ENCODE measurements at places on chromosomes 7 and 10. TPM values are rescaled to one million over a fixed set of nuclear protein-coding genes. Genes with fewer than 3 reads are reported as not detected.

VSTM4 gene
- total RNA-seq: 4.0 TPM

- H3K36me3 ChIP-seq: no peaks in the 10 kb centered on the region
- H3K4me3 ChIP-seq: peak within 1 kb of the TSS; percentile 76
- H3K4me1 ChIP-seq: peaks cover 40% of the 10 kb centered on the region
- H3K27ac ChIP-seq: peak within 1 kb of the TSS; percentile 83
- H3K27me3 ChIP-seq: no peaks in the 10 kb centered on the region
Measured at GRCh38 chr7:116671681-116672595, at the start of gene MET. MET (plus strand) TSS chr7:116672196; CDS start chr7:116699085, 26,889 bp downstream.

TRDMT1 gene
- total RNA-seq: 4.3 TPM

DNA sequence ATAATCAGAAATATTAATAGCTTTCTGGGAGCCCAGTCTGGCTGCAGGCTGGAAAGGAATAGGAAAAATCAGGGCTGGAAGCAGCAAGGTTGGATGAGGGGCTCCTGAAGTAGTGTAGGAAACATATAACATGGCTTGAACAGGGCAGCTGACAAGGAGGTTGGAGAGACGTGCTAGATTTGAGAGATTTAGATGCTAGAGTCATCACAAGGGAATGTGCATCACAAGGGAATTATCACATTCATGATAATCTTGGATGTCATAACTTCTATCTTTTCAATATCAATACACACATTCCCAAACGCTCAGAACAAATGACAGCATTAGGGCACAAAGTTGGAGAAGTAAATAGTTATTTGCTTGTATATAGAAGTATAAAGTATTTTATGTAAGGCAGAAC, 120.9 kb upstream of the EGFR start:
- no peaks in the 10 kb centered on the region for H3K36me3 ChIP-seq
- no peak overlapping the region for H3K4me3 ChIP-seq
- no peaks in the 10 kb centered on the region for H3K4me1 ChIP-seq
- no peak for DNase-seq

SERPINE1 gene
- 7.8 TPM for total RNA-seq

BAMBI gene
- 16.1 TPM for total RNA-seq

- no peak for DNase-seq
- H3K36me3 ChIP-seq: peaks cover 6% of the 10 kb centered on the region
- no peaks in the 10 kb centered on the region for H3K27me3 ChIP-seq
- peaks cover 12% of the 10 kb centered on the region for H3K4me1 ChIP-seq
- no peak overlapping the region for H3K27ac ChIP-seq
Measured at GRCh38 chr7:45026013-45026412, 26.0 kb downstream of the CCM2 start.

OR2A5 gene
- total RNA-seq: not detected

GPR146 gene
- 50.8 TPM for total RNA-seq

AMZ1 gene
- total RNA-seq: not detected

- H3K4me1 ChIP-seq: no peaks in the 10 kb centered on the region
- H3K36me3 ChIP-seq: no peaks in the 10 kb centered on the region
- H3K27me3 ChIP-seq: no peaks in the 10 kb centered on the region
Measured at GRCh38 chr10:61542596-61542995, 89.4 kb upstream of the TMEM26 start.

FERD3L gene
- not detected for total RNA-seq

- no peaks in the 10 kb centered on the region for H3K27me3 ChIP-seq
- H3K4me3 ChIP-seq: peak within 1 kb of the TSS; percentile 86
- DNase-seq: peak; percentile 95
- no peaks in the 10 kb centered on the region for H3K36me3 ChIP-seq
- peaks cover 25% of the 10 kb centered on the region for H3K4me1 ChIP-seq
Measured at GRCh38 chr7:140479062-140479738, at the start of gene MKRN1. MKRN1 (minus strand) TSS chr7:140479505; CDS start chr7:140479344, 161 bp downstream.

COPG2 gene
- 17.9 TPM for total RNA-seq

DNA sequence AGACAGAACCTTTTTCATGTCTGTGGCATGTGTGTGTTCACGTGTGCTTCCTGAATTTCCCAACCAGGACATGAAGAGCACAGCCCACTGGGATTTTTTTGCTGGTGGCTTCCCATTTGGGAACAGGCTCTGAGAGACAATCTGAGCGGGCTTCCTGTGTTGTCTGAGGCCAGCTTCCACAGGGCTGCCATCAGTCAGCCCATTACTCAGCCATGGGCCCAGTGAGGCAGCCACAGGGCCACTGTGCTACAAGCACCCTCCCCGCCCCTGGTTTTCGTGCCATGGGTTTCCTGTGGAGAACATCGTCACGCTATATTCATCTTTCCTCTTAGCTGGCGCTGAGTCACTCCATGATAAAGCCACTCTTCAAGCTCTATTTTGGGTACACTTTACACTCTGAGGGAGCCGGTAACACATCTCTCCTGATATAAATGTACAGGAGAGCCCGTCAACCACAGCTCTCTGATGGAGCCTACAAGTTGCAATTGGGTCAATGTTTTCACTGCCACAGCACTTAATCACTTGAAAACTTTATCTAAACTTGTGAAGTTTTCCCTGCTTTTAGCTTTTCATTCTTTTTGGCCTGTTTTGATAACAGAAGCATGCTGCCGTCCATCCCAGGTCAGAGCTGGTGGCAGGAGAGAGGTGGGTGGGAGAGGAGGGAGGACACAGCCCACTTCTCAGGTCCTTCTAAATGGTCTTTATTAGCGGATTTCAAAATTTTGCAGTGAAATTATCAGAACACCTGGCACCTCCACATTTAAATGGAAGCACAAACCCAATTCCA, 96.9 kb downstream of the HIPK2 start:
- no peak overlapping the region for H3K4me3 ChIP-seq
- peak overlapping the region; percentile 52 for H3K27ac ChIP-seq
- DNase-seq: no peak
- H3K4me1 ChIP-seq: peaks cover 12% of the 10 kb centered on the region

DPYSL4 gene
- 0.38 TPM for total RNA-seq

DNA sequence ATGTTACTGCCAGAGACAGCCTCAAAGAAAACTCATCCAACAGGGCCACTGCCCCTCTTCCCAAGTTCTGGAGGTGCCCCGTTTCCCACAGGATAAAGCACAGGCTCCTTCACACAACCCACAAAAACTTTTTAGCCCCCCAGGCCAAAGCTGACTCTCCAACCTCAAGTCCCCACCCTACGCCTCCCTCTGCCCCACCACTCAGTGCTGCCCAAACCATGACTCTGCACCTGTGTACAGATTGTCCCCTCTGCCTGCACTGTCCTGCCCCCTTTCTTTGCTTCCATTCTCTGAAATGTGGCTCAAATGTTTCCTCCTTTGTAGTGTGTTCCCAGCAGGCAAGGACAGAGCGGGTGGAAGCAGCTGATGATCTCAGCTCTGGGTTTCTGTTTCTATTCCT, 284.0 kb downstream of the GRID1 start:
- peaks cover 4% of the 10 kb centered on the region for H3K27me3 ChIP-seq
- no peaks in the 10 kb centered on the region for H3K4me1 ChIP-seq
- DNase-seq: no peak

DNA sequence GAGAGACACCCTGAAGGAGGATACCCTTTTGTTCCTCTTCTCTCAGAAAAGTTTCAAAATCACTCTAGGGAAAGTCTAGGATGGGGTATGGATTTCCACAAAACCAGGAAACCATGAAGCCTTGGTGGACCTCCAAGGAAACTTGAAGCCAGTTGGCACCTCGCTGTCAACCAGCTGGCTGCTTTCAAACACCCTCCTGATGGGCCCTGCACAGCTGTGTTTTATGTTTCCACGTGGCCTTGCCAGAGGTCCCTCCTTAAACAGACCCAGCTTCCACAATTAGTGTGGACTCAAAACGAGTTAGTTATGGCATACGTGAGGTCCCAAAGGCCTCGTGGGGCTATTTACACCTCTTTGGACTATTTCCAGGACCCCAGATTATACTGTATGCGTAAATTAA, 5.9 kb downstream of the PPP1R3A start:
- no peaks in the 10 kb centered on the region for H3K4me1 ChIP-seq
- H3K27ac ChIP-seq: no peak overlapping the region
- H3K27me3 ChIP-seq: no peaks in the 10 kb centered on the region
- H3K4me3 ChIP-seq: no peak overlapping the region
- DNase-seq: no peak
- no peaks in the 10 kb centered on the region for H3K36me3 ChIP-seq

DNA sequence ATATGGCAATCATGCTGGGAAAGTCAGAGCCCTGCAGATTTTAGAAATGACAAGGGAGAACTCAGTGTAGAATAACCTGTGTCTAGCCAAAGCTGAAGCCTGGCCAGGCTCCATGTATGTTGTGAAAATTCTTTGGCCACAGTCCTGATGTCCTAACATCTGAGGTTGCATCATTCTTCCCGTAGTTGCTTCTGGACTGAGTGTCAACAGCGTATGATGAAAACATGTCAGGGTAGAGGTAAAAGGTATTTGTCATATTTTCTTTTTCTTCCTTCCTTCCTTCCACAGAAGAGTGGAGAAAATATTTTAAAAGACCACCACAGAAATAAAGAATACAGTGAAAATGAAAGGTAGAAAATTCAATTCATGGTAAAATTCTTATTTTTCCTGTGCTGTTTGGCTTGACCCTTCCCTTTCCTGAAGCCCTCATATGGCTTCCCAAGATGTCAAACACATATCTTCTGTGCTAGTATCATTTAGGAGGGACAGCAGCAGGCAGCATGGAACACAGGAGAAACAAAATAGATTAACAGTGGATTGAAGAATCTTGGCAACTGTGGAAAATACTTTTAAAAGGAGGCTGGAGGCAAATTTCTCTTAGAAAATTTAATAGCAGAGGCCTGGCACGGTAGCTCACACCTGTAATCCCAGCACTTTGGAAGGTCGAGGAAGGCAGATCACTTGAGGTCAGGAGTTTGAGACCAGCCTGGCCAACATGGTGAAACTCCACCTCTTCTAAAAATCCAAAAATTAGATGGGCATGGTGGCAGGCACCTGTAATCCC, 18.9 kb upstream of the NRBF2 start:
- DNase-seq: peak; percentile 85
- H3K36me3 ChIP-seq: no peaks in the 10 kb centered on the region
- no peaks in the 10 kb centered on the region for H3K27me3 ChIP-seq
- H3K4me1 ChIP-seq: peaks cover 27% of the 10 kb centered on the region
- H3K4me3 ChIP-seq: no peak overlapping the region

- H3K27me3 ChIP-seq: no peaks in the 10 kb centered on the region
- H3K4me3 ChIP-seq: no peak overlapping the region
- no peak for DNase-seq
- H3K36me3 ChIP-seq: no peaks in the 10 kb centered on the region
- peaks cover 11% of the 10 kb centered on the region for H3K4me1 ChIP-seq
- no peak overlapping the region for H3K27ac ChIP-seq
Measured at GRCh38 chr10:59331661-59332060, 30.7 kb downstream of the FAM13C start.

- H3K4me1 ChIP-seq: no peaks in the 10 kb centered on the region
- no peaks in the 10 kb centered on the region for H3K36me3 ChIP-seq
- DNase-seq: no peak
- no peak overlapping the region for H3K27ac ChIP-seq
- H3K4me3 ChIP-seq: no peak overlapping the region
- no peaks in the 10 kb centered on the region for H3K27me3 ChIP-seq
Measured at GRCh38 chr7:32381024-32381601, 109.1 kb downstream of the LSM5 start.

DNA sequence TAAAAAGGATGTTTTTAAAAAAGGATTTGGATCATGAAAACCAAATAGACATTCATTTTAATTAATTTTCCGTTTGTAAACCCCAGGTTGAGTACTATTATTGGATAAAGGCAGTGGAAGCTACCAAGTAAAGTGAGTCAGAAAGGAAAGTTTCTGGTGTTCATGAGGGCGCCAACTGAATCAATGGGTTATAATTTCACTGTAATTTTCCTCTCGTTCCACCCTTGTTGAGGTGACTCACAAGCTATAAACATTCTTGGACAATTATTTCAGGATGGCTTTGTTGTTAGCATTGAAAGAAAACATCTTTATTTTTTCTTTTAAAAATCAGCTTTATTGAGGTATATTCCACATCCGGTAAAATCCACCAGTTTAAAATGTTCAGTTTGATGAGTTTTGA, 5.1 kb upstream of the FAM133B start:
- no peaks in the 10 kb centered on the region for H3K27me3 ChIP-seq
- H3K4me3 ChIP-seq: no peak overlapping the region
- no peak for DNase-seq
- no peaks in the 10 kb centered on the region for H3K36me3 ChIP-seq
- no peak overlapping the region for H3K27ac ChIP-seq
- peaks cover 4% of the 10 kb centered on the region for H3K4me1 ChIP-seq

CAMK1D gene
- total RNA-seq: 29.3 TPM

DNA sequence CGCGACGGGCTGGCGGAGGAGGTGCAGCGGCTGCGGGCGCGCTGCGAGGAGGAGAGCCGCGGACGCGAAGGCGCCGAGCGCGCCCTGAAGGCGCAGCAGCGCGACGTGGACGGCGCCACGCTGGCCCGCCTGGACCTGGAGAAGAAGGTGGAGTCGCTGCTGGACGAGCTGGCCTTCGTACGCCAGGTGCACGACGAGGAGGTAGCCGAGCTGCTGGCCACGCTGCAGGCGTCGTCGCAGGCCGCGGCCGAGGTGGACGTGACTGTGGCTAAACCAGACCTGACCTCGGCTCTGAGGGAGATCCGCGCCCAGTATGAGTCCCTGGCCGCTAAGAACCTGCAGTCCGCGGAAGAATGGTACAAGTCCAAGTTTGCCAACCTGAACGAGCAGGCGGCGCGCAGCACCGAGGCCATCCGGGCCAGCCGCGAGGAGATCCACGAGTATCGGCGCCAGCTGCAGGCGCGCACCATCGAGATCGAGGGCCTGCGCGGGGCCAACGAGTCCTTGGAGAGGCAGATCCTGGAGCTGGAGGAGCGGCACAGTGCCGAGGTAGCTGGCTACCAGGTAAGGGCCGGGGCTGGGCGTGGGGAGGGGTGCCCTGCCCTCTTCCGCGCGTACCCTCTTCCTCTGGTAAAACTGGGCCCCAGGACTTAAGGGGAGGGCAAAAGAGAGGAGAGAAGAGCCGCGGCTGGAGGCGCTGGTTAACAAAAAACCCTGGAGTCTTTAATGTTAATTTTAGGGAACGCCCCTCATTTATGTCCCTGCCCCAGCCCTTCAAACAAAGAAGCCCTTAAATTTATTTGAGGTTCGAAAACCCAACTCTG, 987 bp downstream of the INA start:
- H3K27ac ChIP-seq: no peak overlapping the region
- DNase-seq: no peak
- H3K4me3 ChIP-seq: peak overlapping the region; percentile 35

DNA sequence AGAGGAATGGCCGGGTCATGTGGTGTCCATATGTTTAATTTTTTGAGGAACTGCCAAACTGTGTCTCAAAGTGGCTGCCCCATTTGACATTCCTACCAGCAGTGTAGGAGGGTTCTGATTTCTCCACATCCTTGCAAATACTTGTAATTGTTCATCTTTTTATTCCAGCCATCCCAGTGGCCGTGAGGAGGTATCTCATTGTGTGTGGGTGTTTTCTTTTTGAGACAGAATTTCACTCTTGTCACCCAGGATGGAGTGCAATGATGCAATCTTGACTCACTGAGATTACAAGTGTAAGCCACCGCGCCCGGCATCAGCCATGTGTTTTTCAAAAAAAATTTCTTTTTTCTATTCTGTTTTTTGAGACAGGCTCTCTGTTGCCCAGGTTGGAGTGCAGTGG, 38.7 kb upstream of the DLG5 start:
- DNase-seq: no peak
- no peaks in the 10 kb centered on the region for H3K27me3 ChIP-seq
- H3K4me1 ChIP-seq: no peaks in the 10 kb centered on the region
- H3K27ac ChIP-seq: no peak overlapping the region
- no peaks in the 10 kb centered on the region for H3K36me3 ChIP-seq

NEBL gene
- 49.9 TPM for total RNA-seq

ADAM22 gene
- total RNA-seq: 2.7 TPM

SYPL1 gene
- total RNA-seq: 115 TPM

GRCh38 chr10:78931321-78932053, 137.3 kb upstream of the ZMIZ1 start:
- peaks cover 48% of the 10 kb centered on the region for H3K4me1 ChIP-seq
- no peak overlapping the region for H3K4me3 ChIP-seq
- peak overlapping the region; percentile 65 for H3K27ac ChIP-seq
- DNase-seq: peak; percentile 86
- no peaks in the 10 kb centered on the region for H3K27me3 ChIP-seq
